Type B pancreatic cell (in vitro differentiated cells): ENCODE measurements at places on chromosomes 5 and 9. TPM values are rescaled to one million over a fixed set of nuclear protein-coding genes. Genes with fewer than 3 reads are reported as not detected.

GRCh38 chr9:109336409-109336808, 15.6 kb upstream of the EPB41L4B start:
- H3K4me1 ChIP-seq, result no peaks in the 10 kb centered on the region
- H3K27ac ChIP-seq, result no peak overlapping the region
- H3K36me3 ChIP-seq, result no peaks in the 10 kb centered on the region
- no peaks in the 10 kb centered on the region for H3K27me3 ChIP-seq
- DNase-seq, result no peak

The DRD1 gene
- 0.17 and 0.87 TPM in 2 replicates for total RNA-seq

DNA sequence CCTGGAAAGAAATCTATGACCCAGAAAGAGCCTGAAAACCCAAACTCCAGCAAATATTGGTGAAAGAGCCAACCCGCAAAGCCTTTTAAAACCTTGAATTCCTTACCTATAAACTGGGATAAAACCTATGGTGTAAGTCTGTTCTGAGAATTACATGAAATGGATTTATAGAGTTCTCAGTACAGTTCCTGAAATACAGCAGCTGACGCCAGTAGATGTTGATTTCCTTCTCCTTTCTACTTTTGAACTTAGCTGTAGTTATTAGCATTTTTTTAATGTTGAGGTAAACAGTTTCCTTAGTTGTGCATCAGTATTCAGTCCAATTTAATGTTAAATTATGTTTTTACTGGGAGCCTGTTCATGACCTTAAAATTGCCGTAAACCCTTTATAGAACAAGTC, 3.7 kb downstream of the SPIN1 start:
- peaks cover 26% of the 10 kb centered on the region for H3K36me3 ChIP-seq
- no peaks in the 10 kb centered on the region for H3K27me3 ChIP-seq
- H3K4me3 ChIP-seq, result peak overlapping the region; percentile 58
- peaks cover 42% of the 10 kb centered on the region for H3K4me1 ChIP-seq
- peak overlapping the region; percentile 63 for H3K27ac ChIP-seq

- no peaks in the 10 kb centered on the region for H3K27me3 ChIP-seq
- peaks cover 6% of the 10 kb centered on the region for H3K4me1 ChIP-seq
- no peak overlapping the region for H3K4me3 ChIP-seq
- no peaks in the 10 kb centered on the region for H3K36me3 ChIP-seq
- no peak overlapping the region for H3K27ac ChIP-seq
- DNase-seq, result no peak
Observed at GRCh38 chr5:84373506-84373905, 11.2 kb downstream of the EDIL3 start.

DNA sequence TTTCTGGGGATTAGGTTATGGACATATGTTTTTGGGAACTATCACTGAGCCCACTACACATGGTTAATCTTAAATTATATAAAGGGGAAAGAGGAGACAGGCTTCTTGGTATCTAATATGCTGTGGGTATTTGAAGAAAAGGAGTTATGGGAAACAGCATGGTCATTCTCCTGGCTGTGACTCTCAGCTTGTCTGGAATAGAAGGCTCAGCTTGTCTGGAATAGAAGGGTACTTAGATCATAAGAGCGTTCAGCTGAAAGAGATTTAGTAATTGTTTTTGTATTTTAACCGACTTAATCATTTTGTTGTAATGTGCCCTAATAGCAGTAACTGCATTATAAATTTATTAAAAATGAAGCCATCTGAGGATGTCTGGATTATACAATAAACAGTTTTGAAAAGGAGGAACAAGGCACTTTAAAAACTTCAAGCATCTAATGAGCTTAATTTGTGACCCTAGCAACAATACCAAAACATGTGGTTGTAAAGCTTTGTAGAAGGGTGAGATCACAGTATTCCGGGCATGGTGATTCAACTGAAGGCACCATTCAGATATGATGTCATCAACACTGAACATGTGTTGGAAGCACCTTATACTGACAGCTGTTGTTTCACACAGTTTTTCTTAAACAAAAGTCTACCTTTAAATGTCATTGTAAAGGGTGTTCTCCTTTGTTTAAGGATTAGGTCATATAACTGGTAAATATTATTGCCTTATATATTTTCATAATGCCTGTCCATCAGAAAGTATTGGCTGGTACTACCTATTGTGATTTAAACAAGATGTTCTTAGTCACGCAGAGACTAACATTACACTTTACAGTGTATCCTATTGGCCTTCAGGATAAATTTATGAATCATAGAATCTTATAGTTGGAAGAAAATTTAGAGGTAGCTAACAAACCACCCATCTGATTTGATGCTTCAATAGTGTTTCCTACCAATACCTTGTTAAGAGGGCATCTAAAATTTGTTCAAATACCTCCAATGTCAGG, 2174.1 kb upstream of the WWC1 start:
- no peaks in the 10 kb centered on the region for H3K4me1 ChIP-seq
- H3K27ac ChIP-seq, result no peak overlapping the region
- no peaks in the 10 kb centered on the region for H3K27me3 ChIP-seq
- no peak for DNase-seq
- no peaks in the 10 kb centered on the region for H3K36me3 ChIP-seq
- no peak overlapping the region for H3K4me3 ChIP-seq

DNA sequence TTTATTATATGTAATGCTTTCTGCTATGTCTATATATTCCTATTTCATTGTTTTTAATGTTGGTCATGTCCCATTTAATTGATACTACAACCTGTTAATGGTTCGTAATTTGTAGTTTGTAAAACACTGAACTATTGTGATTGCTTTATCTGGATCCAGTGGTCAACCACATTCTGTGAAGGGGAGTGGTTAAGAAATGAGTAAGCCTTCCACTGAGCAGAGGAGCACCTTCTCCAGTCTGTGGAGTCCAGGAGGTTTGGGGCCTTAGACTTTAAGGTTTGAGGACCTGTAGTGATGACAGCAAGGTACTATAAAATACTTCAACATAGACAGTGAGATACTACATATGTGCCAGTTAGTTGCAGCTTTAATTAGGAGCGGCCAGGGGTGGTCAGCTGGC, 67.7 kb upstream of the RAD23B start:
- no peak for DNase-seq
- no peaks in the 10 kb centered on the region for H3K27me3 ChIP-seq
- H3K27ac ChIP-seq, result no peak overlapping the region
- no peak overlapping the region for H3K4me3 ChIP-seq
- H3K36me3 ChIP-seq, result no peaks in the 10 kb centered on the region
- peaks cover 11% of the 10 kb centered on the region for H3K4me1 ChIP-seq

- H3K4me1 ChIP-seq, result no peaks in the 10 kb centered on the region
- no peak overlapping the region for H3K4me3 ChIP-seq
- H3K27ac ChIP-seq, result no peak overlapping the region
- no peak for DNase-seq
Observed at GRCh38 chr9:133701981-133702797, 36.0 kb downstream of the SARDH start.

DNA sequence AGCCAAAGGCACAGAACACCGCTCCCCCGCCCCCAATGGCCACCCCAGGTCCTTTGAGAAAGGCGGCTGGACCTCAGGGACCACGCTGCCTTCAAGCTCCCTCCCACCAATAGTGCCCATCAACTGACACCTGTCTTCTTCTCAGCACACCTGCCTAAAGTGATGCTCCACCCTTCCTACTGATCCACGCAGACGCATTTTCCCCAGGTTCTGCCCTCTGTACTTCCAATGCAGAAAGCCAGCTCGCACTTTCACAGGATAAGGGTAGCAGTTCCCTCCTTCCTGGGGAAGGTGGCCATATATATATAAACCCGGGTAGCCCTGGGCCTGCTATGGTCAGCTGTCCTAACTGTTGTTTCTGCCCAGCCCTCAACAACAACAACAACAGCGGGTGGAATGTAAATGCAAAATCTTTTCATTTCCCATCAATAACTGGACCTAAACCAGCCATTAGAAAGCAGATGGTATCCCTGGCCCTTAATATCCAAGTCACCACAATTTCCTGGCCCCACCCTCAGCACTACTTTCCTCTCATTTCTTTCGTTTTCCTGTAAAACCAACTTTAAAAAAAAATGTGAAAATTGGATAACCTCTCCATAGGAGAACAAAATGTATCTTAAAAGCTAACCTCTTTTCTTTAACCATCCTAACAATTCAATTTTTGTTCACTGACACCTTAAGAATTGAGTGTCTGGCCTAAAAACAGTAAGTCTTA, 1.7 kb downstream of the GOLM1 start:
- peaks cover 8% of the 10 kb centered on the region for H3K36me3 ChIP-seq
- DNase-seq, result no peak
- peak overlapping the region; percentile 75 for H3K27ac ChIP-seq
- H3K4me1 ChIP-seq, result peaks cover 36% of the 10 kb centered on the region
- H3K27me3 ChIP-seq, result no peaks in the 10 kb centered on the region

- no peaks in the 10 kb centered on the region for H3K27me3 ChIP-seq
- H3K4me3 ChIP-seq, result peak overlapping the region; percentile 91
- H3K27ac ChIP-seq, result peak overlapping the region; percentile 98
- peaks cover 11% of the 10 kb centered on the region for H3K4me1 ChIP-seq
Observed at GRCh38 chr5:79236362-79236969, 535 bp downstream of the JMY start.

DNA sequence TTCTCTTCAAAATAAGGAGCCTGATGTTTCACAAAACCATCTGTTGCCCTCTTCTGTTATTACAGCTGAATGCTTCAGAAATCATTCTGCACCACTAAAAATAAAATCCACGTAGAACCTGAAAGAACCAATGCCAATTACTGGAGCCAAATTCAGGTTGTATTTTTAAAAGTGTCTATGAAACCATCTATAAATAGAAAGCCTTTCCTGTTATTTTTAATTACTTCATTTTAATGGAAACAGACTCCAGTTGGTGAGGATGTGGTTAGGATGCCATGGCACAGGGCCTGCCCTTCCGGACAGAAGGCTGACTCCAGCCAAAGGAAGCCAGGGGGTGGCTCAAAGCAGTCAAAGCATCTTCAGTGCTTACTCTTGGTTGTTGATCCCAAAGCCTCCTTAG, 119.8 kb downstream of the TENT4A start:
- peaks cover 5% of the 10 kb centered on the region for H3K4me1 ChIP-seq
- H3K36me3 ChIP-seq, result no peaks in the 10 kb centered on the region
- no peak for DNase-seq
- peaks cover 3% of the 10 kb centered on the region for H3K27me3 ChIP-seq
- H3K27ac ChIP-seq, result no peak overlapping the region
- no peak overlapping the region for H3K4me3 ChIP-seq

The CNTNAP3 gene
- 3.1 and 21.1 TPM in 2 replicates for total RNA-seq

DNA sequence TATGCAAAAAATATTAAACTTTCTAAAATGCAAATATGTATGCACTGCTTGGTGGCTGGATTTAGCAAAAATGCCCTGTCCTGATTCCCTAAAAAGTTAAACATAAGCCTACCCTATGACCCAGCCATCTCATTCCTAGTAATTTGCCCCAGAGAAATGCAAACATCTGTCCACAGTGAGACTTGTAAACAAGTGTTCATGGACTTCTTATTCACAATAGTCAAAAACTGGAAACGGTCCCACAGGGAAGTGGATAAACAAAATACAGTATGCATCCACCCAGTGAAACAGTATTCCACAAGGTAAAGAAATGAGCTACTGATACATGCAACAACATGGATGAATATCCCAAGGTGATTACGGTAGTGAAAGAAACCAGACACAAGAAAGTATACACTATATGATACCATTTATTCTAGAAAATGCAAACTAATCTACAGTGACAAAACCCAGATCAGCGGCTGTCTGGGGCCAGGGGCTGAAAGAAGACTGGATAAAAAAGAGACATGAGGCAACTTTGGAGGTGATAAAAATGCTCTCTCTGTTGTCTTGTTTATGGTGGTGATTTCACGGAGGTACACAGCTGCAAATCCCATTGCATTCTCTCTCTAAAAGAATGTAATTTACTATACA, 277.3 kb downstream of the GLIS3 start:
- H3K27me3 ChIP-seq, result peaks cover 13% of the 10 kb centered on the region
- H3K4me3 ChIP-seq, result no peak overlapping the region
- H3K4me1 ChIP-seq, result peaks cover 23% of the 10 kb centered on the region
- H3K36me3 ChIP-seq, result no peaks in the 10 kb centered on the region
- no peak overlapping the region for H3K27ac ChIP-seq

GRCh38 chr5:14208071-14209021, 65.2 kb downstream of the TRIO start:
- DNase-seq, result no peak
- H3K4me3 ChIP-seq, result no peak overlapping the region
- H3K27ac ChIP-seq, result no peak overlapping the region
- no peaks in the 10 kb centered on the region for H3K27me3 ChIP-seq
- H3K36me3 ChIP-seq, result peaks cover 3% of the 10 kb centered on the region
- peaks cover 46% of the 10 kb centered on the region for H3K4me1 ChIP-seq

DNA sequence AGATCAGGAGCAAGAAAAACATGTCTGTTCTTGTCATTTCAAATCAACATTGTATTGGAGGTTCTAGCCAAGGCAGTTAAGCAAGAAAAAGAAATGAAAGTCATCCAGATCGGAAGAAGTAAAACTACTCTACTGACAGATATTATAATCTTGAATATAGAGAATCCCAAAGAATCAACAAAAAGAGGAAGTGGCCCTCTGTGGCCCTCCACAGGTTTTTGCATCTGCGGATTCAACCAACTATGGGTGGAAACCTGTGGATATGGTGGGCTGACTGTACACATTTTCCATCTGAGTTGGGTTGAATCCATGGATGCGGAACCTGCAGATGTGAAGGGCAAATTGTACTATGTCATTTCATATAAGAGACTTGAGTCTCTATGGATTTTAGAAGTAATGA, 35.1 kb downstream of the GAS1 start:
- no peaks in the 10 kb centered on the region for H3K27me3 ChIP-seq
- no peaks in the 10 kb centered on the region for H3K4me1 ChIP-seq
- DNase-seq, result no peak

GRCh38 chr5:168585119-168585856, 6.1 kb upstream of the PANK3 start:
- H3K4me1 ChIP-seq, result peaks cover 5% of the 10 kb centered on the region
- H3K36me3 ChIP-seq, result no peaks in the 10 kb centered on the region
- no peak overlapping the region for H3K4me3 ChIP-seq
- no peak overlapping the region for H3K27ac ChIP-seq

DNA sequence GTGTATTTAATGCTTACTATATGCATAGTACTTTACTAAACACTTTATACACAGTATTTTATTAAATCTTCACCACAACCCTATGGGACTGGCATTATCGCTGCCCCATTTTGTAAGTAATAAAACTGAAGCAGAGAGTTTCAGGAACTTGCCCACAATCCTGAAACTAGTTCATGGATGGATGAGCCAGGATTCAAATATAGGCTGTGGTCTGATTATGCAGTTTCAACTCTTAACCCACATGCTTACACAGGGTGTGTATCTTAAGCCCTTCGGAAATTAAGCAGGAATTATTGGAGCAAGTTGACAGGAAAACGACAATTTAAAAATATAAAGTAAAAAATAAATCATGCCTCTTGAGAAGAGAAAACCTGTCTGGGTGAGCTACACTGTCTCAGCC, 109.0 kb downstream of the ATP10B start:
- H3K4me1 ChIP-seq, result peaks cover 3% of the 10 kb centered on the region
- no peaks in the 10 kb centered on the region for H3K36me3 ChIP-seq
- no peak overlapping the region for H3K27ac ChIP-seq

The ACSL6 gene
- total RNA-seq, result 0.97 and 2.8 TPM in 2 replicates

The HSD17B3 gene
- not detected in 2 replicates for total RNA-seq

GRCh38 chr5:112025757-112026156, 268.8 kb upstream of the NREP start:
- H3K4me3 ChIP-seq, result no peak overlapping the region
- DNase-seq, result no peak
- H3K4me1 ChIP-seq, result no peaks in the 10 kb centered on the region
- no peaks in the 10 kb centered on the region for H3K36me3 ChIP-seq
- H3K27ac ChIP-seq, result no peak overlapping the region
- H3K27me3 ChIP-seq, result no peaks in the 10 kb centered on the region

The OR13C9 gene
- not detected in 2 replicates for total RNA-seq
